ENCODE measurements at places on chromosomes 13 and 19. TPM values are rescaled to one million over a fixed set of nuclear protein-coding genes. Genes with fewer than 3 reads are reported as not detected.

GRCh38 chr19:28067882-28068281, 1145.1 kb downstream of the UQCRFS1 start:
- DNase-seq: no peak

Gene LILRB1
- 1.1 TPM for total RNA-seq

Gene TEAD2
- total RNA-seq: 35.6 TPM

GRCh38 chr19:29952177-29952576, 10.1 kb downstream of the URI1 start:
- DNase-seq: no peak

Gene NRTN
- 0.20 TPM for total RNA-seq

DNA sequence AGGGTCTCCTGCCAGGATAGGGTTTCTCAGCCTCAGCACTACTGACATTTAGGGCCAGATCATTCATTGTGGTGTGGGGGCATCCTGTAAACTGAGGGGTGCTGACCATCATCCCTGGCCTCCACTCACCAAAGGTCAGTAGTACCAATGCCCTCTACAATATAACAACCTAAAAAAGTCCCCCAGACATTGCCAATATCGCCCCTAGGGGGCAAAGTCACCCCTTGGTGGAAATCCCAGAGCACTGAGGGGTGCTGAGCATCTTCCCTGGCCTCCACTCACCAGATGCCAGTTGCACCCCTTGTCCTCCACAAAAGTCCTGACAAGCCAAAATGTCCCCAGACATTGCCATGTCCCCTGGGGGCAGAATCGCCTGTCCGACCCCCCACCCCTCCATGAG, 21.6 kb downstream of the CPAMD8 start:
- DNase-seq: no peak

DNA sequence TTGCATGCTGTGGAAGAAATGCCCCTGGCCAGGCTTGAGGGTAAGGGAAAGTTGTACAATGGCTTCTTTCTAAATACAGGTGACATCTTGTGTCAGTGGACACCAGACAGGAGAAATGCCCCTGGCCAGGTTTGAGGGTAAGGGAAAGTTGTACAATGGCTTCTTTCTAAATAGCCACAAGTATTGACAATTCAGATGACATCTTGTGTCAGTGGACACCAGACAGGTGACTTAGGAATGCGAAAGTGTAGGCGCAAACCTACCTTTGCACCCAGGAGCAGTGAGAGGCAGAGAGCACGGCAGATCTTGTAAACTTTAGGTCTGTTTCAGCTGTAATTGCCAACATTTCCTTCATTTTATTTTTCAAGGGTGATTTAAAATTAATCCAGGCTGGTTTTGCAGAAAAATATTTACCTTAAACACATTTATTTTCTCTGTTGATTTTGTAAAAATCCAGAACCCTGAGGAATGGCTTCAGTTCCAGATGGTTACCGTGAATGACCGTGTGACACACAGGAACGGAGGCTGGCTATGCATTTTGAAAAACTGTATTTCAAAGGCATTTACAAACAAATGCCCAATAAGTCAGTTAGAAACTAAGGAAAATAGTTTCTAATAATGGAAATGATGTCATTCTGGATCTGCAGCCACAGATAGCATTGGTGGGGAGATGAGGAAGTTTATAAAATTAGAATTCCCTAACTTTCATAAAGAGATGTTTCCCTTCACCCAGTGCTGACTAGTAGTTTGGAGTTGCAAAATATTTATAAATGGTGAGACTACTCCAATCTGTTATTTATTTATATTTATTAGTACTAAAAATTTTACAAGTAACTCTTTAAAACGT, 34.9 kb downstream of the TNFSF13B start:
- DNase-seq: no peak

- DNase-seq: no peak
Observed at GRCh38 chr13:37905736-37906135, 36.2 kb upstream of the TRPC4 start.

DNA sequence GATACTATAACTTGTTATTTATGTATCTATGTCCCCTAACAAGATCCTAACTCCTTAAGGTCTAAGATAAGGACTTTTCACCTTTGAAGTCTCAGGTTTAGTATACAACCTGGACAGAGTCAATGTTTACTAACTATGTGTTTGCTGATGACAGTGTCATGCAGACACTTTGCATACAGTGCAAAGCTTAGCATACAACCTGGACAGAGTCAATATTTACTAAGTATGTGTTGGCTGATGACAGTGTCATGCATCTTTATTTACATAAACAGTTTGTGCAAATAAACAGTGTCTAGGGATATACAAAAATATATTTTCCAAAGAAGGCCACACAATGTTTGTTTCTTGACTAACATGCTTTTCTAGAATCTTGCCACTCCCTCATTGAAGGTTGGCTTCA, 34.7 kb downstream of the DCT start:
- no peak for DNase-seq

DNA sequence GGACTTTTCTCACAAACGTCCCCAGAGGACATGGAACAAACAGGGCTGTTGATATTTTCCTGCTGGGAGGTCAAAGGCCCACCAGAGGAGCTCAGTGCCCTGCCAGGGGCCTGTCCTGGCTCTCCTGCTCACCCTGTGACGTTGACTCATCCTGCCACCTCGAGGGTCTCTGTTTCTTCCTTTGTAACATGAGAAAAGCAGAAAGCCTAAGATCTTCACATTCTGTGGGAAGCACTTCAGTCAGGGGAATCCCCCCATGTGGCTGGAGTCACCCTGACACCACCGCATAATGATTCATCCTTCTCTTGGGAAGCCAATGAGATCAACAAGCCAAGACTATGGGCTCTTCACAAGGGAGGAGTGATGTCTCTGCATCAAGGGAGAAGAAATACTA, 147.9 kb downstream of the KATNAL1 start:
- DNase-seq: no peak

Gene CABP5
- not detected for total RNA-seq

DNA sequence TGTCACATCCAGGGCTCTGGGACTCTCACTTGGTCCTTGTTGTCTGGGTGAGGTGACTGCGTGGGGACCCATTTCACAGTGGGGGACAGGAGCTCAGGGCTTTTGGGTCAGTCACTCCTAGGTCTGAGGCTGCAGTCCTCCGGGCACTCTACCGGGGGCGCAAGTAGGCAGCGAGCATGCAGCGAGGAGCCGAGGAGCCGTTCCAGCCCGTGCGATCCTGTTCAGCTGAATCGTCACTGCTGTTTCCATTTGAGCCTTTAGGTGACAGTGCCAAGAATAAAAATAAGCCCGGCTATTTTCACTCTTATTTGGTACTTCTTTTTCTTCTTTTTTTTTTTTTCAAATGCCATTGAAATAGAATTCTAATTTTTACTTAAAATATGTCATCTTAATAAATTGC, 126.5 kb downstream of the ZNF536 start:
- DNase-seq: no peak

- no peak for DNase-seq
Observed at GRCh38 chr19:50794876-50795663, 4.9 kb downstream of the ACP4 start.

DNA sequence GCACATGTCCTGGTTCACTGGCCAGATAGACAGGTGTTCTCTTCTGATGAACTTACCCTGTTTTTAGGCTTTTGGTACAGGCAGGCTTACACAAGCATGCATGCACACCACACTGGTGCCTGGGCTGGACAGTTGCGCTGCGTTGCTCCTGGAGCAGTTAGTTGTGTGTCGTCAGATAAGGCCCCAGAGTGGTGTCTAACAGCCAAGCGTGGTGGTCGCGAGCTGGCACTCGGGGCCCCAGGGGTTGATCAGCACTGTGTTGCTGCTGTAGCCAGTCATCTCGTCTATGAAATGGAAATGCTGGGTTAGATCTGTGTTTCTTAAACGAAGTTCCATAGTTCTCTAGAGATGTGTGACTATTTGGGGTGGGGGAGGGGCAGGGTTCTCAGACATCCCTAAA, 24.6 kb upstream of the TEX29 start:
- DNase-seq: no peak

Gene PEAK3
- 0.20 TPM for total RNA-seq

Gene POU2F2
- total RNA-seq: 1.2 TPM

GRCh38 chr19:3477951-3478350, 2.4 kb downstream of the SMIM24 start:
- DNase-seq: no peak

Gene TMEM190
- 2.2 TPM for total RNA-seq

GRCh38 chr13:109253316-109253715, 533.1 kb downstream of the IRS2 start:
- DNase-seq: no peak

GRCh38 chr13:52053460-52053859, 29.0 kb downstream of the UTP14C start:
- DNase-seq: no peak

DNA sequence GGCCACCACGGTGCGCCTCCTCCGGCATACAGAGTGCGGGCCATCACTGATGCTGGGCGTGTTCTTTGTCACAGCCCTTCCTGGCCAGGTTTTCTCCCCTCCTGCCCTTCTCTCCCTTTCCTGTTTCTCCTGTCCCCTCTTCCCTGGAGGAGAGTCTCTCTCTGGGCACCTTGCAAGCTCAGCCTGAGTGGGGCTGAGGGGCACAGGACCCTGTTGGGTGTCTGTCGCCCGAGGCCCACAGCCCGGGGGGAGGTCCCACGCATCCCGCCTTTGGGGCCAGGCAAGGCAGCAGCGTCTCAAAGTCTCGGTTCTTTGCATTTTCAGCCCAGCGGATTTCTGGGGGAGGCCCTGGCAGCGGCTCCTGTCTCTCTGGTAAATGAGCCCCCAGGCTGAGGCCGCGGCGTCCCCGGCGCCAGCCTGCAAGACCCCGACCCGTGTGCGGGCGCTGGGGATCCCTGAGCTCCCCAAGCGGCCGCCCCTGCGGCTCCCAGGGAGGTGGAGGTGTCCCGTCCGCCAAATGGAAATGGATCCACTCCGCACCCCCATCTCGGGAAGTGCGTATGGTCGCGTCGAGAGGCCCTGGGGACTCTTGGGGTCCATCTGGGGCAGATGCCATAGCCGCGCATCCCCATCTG, 47.2 kb downstream of the COMP start:
- no peak for DNase-seq

- no peak for DNase-seq
Observed at GRCh38 chr13:77349365-77349764, 22.5 kb upstream of the MYCBP2 start.

Gene GDF15
- 1.7 TPM for total RNA-seq

DNA sequence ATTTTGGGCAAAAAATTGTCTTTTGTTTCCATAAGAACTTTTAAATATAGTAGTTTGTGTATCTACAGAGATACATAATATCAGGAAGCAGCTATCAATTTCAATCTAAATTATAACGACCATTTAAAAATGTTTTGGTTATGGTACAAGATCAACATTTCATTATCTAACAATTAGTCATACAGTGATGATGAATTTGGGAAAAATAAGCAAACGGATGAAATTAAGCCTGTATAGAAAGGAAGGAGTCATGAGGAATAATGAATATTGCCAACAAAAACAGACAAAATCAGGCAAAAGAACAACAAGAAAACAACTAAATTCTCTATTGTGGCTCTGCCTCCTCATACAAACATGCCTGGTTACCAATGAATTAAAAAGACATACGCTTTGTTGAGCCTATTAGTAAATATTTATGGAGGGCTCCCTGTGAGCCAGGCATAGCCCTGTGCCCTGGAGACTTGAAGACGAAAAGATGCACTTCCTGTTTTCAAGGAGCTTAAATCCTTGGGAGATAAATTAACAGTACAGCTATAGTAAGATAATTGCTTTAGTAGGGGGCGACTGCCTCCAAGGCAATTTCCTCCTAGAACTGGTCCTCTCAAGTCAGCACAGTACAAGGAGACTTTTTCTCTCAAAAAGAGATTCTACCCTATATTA, 73.0 kb downstream of the NALCN start:
- DNase-seq: no peak

DNA sequence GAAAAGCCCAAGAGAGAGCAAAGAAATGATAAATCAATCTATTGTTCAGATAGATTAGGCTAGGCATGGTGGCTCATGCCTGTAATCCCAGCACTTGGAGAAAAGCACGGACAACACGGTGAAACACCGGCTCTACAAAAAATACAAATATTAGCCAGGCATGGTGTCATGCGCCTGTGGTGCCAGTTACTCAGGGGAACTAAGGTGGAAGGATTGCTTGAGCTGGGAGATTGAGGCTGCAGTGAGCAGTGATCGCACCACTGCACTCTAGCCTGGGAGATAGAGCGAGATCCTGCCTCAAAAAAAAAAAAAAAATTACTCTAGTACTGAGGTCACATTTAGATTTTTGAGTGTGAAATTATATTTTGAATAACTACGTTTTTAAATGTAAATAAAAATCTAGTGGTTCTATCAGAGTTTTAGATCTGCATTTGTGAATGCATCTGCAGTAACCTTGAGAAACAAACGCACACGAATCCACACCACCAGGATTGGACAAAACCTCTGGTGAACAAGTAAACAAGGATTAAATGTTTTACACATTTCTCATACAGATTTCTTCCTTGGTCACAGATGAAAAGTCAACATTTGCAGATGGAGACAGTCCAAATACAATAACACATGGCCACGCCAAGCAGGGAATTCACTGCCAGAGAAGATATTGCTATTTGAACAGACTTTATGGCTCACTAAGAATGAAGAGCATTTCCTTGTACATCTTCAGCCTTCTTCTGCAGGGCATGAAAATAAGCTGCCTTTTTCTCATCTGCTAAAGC, 917.6 kb downstream of the PCDH9 start:
- DNase-seq: peak; percentile 15

Gene TMEM255B
- 1.6 TPM for total RNA-seq

Gene CGB2
- total RNA-seq: not detected

Gene SHANK1
- 8.4 TPM for total RNA-seq

Gene HIPK4
- total RNA-seq: 0.11 TPM

Gene SHISA7
- 4.0 TPM for total RNA-seq

DNA sequence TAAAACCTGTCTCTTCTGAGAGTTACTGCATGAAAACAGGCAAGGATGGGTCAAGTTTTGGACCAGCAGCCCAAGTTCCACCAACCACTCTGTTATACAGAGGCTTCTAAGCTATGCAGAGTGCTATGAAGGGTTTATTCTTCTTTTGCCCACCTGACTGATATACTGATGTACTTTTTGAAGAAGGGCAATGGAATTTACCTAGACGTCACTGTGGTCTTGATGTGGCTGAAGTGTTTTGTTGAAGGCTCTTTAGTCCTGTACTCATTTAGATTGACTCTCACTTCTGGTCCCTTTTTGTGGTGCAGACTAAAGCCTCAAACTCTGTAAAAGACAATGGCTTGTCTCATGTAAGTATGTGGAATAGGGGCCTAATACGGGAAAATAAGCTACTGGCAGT, 92.0 kb downstream of the DGKH start:
- DNase-seq: no peak

GRCh38 chr13:35225582-35225981, 250.9 kb downstream of the MAB21L1 start:
- DNase-seq: no peak

Gene CYP2F1
- not detected for total RNA-seq

GRCh38 chr13:89660752-89661151, 1686.7 kb upstream of the MIR17HG start:
- no peak for DNase-seq

Measured in spinal cord (tissue), 10 donors.